ENCODE measurements at places on chromosomes 7 and 10.

- no peak for DNase-seq
Measured at GRCh38 chr10:124122211-124122610, 28.8 kb upstream of the CHST15 start.

GRCh38 chr10:59692113-59692512, 17.5 kb downstream of the SLC16A9 start:
- DNase-seq, result no peak

DNA sequence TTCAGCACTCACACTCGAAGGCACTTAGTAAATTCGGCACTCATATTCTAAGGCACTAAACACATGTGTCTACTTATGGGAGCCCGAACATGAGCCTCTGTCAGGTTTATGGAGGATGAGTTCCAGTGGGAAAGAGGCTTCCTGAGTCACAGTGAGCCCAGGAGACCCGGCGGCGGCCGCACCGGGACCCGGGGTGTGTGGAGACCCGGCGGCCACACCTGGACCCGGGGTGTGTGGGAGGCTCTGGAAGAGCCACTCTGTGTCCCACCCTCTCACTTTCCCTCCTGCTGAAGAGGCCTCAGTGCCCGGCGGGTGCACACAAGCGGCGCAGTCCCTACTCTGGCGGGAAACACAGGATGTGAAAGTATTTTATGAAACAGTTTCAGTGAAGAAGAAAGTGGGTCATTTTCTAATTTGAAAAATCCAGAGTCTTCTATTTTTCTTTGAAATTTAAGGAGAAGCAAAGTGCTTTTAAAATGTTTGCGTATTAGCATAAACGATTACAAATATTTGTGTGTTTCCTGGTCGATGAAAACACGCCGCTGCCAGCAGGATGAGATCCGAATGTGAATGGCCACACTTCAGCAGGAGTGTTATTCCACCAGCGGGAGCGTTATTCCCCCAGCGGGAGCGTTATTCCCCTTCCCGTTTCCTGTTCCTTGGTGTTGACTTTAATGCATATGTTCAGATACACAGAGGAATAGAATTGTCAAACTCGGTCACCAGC, 625.1 kb downstream of the DNAJB6 start:
- no peak for DNase-seq

DNA sequence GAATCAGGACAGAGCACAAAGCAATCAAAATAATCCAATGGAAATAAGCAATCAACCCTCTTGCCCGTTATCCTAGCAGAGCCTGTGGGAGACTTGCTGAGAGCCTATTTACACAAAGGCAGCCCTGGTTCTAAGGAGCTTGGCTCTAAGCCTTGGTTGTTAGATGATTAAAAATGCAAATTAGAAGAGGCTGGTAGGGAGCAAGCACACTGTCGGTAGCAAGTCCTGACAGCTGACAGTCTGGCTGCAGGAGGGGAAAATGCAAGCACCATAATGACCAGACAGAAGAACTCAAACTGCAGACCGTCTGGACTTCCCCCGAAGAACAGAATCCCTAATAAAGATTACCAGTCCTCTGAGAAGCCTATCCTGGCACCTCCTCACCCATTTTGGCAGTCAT, 131.8 kb upstream of the CTTNBP2 start:
- no peak for DNase-seq

GRCh38 chr7:2997014-2997413, 46.7 kb downstream of the CARD11 start:
- no peak for DNase-seq

- no peak for DNase-seq
Measured at GRCh38 chr7:3880228-3880987, 579.4 kb downstream of the SDK1 start.

DNA sequence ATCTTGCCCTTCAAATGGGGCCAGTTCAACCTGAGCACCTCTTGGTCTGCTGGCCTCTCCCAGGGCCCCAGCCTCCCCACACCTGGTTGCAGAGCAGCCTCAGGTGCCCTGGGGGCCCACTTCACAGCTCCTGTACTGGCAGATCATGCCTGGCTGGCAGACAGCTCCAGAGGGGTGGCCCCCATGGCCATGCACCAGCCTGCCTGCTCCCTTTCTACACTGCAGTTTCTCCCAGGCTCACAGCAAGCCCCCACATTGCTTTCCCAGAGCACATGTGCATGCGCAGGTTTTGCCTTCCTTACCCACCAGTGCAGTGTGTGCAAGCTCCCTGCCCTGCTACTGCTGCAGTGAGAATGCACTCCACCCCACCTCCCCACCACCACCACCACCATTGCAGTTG, 9.8 kb upstream of the MIOS start:
- no peak for DNase-seq

- DNase-seq, result no peak
Measured at GRCh38 chr7:35384761-35385700, 131.1 kb upstream of the TBX20 start.

DNA sequence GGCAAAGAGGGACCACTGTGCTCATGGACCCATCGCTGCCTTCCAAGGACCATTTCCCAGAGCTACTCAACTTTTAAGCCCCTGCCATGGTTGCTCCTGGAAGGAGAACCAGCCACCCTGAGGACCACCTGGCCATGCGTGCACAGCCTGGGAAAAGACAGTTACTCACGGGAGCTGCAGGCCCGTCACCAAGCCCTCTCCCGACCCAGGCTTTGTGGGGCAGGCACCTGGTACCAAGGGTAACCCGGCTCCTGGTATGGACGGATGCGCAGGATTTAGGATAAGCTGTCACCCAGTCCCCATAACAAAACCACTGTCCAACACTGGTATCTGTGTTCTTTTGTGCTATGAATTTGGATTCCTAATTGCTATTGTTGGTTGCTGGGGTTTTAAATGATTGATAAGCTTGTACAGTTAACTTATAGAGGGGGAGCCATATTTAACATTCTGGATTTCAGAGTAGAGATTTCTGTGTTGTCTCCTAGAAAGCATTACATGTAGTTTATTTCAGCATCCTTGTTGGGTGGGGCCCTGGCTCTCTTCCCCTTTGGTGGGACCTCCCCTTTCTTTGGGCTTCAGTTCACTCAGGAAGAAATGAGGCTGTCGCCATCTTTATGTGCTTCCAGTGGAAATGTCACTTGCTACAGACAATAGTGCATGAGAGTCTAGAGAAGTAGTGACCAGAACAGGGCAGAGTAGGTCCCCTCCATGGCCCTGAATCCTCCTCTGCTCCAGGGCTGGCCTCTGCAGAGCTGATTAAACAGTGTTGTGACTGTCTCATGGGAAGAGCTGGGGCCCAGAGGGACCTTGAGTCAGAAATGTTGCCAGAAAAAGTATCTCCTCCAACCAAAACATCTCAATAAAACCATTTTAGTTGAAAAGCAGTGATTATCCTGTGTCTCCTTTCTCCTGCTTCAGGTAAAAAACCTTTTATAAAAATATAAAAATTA, 19.4 kb downstream of the LAT2 start:
- no peak for DNase-seq

DNA sequence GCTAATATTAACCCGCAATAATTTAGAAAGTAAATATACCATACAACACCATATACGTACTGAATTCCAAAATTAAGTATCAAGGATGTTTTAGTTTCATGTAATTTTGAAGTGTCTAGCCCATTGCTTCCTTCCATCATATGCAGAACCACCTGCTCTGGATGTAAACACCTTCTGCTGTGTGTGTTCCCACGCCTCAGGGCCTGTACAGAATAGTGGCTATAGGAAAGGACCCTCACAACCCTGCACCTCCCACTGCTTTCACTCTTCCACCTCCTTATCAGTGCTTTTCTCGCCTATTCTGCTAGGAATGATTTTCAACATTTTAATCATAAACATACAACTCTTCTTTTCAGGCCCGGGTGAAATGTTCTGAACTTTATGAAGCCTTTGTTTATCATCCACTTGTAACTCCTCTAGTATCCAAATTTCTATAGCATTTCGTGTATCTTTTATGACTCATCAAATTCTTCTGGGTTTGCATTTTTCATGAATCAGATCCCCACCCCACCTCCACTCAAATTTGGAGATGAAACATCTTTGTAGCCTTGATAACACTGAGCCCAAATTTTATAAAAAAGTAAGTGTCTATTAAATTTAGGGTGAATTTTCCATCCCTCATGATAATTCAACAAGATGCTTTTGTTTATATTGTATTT, 1106.8 kb upstream of the C7orf33 start:
- DNase-seq, result no peak

DNA sequence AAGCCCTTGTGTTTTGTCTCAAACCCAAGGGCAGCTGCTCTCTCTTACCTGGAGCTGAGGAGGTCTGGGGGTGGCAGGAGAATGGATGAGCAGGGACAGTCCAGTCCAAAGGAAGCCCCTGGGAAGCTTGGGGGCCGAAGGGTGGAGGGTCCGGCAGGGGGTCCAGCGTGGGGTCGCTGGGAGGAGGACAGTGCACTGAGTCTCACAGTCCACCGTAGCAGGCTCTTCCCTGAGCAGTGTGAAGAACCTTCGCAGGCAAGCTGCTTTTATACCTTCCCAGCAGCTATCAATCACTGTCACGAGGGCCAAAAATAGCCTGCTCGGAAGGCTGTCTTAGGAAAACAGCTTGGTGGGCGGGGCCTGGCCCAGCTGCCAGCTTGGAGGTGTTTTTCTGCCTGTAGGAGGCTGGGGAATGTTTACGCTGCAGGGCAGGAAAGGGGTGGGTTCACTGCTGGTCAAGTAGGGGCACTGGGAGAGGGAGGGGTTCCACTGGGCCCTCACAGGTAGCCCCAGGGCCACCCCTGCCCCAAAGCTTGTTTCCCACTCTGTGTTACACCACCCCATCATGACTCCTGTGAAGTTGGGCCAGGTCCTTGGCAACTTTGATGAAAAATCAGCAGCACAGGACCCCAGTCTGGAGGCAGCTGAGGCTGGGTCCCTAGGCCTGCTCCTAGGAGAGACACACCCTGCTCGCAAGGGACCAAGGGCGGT, at the start of gene DEPP1:
TSS of gene DEPP1 (minus strand) at position 240 of the 711 bp plus-strand sequence. CDS start 779 bp downstream, outside the sequence.
- peak; percentile 56 for DNase-seq

DNA sequence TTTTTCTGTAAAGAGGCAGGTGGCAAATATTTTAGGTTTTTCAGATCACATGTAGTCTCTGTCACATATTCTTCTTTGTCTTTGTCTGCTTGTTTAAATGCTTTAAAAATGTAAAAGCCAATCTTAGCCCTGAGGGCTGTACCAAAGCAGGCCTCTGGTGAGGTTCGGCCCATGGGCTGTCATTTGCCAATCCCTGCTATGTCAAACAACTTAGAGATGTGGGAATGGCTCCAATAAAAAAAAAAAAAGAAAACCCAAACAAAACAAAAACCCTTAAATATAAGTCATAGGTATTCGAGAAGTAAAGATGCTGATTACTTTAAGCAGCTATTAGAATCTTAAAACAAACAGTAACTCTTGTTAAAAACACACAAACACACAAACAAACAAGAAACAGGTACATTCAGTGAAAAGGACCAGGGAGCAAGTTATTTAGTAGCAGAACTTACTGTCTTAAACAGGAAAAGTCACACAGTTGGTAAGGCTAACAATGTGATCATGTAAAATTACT, 61.4 kb upstream of the NAMPT start:
- DNase-seq, result no peak

DNA sequence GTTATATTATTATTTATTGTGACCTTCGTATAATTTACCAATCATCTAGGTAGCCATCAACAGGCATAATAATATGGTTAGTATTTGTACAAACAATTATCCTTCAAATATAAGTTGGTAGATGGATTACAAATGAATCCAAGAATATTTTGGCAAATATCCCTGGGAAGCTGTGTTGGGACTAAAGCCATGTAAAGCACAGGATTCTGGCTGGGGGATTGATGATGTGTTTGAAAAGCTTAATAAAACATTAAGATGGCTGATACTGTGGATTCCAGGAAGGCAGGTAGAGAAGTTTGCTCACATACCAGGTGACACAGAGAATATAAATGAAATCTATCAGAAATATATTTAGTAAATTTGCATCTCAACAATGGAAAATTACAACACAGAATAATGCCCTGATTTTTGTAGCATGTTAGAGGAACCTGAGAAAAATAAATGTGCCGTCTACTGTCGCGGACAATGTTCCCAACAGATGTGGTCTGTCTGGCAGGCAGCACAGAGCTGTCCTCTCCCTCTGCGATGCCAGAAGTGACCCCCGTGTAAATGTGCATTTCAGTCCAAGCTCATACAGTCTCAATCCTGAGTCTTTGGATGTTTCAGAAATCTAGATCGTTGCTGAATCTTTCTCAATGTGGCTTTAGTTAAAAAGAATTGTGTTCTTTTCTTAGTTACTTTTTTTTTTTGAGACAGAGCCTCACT, 125.0 kb downstream of the TEX36 start:
- DNase-seq, result no peak

- DNase-seq, result no peak
Measured at GRCh38 chr10:68342909-68343516, 10.3 kb upstream of the PBLD start.

GRCh38 chr10:22714479-22715289, at the start of gene PIP4K2A:
PIP4K2A (minus strand) TSS chr10:22714578; CDS start chr10:22714326, 252 bp downstream.
- peak; percentile 79 for DNase-seq

- DNase-seq, result no peak
Measured at GRCh38 chr10:99828464-99828863, 46.0 kb downstream of the ABCC2 start.

DNA sequence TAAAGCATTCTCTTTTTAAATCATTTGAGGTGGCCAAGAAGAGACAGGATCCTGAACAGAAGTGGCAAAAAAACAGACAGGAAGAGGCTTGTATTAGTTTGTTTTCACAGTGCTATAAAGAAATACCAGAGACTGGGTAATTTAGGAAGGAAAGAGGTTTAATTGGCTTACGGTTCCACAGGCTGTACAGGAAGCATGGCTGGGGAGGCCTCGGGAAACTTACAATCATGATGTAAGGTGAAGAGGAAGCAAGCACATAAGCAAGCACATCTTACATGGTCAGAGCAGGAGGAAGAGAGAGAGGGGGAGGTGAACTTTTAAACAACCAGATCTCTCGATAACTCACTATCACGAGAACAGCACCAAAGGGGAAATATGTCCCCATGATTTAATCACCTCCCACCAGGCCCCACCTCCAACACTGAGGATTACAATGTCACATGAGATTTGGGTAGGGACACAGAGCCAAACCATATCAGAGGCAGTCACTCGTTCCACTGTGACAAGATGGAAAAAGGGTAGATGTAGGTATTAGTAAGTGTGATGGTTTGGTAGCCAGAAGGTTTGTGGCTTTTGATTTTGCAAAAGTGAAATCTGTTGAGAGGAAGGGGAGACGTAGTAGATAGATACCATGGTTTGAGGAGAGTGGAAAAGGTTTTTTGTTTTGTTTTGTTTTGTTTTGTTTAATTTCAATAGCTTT, 5.1 kb downstream of the MSRB2 start:
- peak; percentile 4 for DNase-seq

GRCh38 chr10:58781873-58782488, 269.3 kb downstream of the BICC1 start:
- no peak for DNase-seq

DNA sequence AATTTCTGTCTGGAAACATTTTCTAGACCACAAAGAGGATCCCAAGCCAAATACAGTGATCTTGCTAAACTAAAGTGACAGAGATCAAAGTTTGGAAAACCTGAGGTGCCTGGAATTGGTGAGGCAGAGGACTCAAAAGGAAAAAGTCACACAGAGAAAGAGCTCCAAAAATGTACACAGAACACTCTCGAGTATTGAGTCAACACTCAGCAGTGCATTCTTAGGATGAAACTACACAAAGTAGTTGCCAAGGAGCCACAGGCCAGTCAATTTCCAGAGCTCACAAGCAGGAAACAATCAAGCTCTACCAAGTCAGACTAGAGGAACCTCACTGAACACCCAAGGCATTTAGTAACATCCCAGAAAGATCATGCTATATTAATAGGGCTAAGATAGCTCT, 61.3 kb downstream of the MICU1 start:
- DNase-seq, result no peak

GRCh38 chr10:5744849-5745248, 60.2 kb downstream of the TASOR2 start:
- DNase-seq, result no peak
